ENCODE measurements at places on chromosomes 7 and 10.

DNA sequence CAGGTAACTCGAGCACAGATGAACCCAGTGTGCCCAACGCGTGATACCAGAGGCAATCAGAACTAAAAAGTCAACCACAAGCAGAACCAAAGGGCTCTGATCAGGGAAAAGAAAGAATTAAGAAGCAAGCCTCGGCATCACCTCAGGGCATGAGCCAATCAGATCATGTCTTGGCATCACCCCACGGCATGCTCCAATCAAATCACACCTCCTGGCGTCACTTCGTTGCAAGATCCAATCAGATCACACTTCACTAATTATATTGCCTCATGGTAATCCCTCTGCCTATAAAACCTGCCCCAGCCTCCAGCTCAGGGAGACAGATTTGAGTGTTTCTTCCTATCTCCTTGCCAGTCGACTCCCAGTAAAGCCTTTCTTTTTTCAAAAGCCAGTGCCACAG, 46.8 kb downstream of the TYW1B start:
- DNase-seq = no peak
- no peaks in the 10 kb centered on the region for H3K4me1 ChIP-seq
- H3K27ac ChIP-seq = no peak overlapping the region
- no peaks in the 10 kb centered on the region for H3K36me3 ChIP-seq
- no peaks in the 10 kb centered on the region for H3K27me3 ChIP-seq
- no peak overlapping the region for H3K4me3 ChIP-seq

DNA sequence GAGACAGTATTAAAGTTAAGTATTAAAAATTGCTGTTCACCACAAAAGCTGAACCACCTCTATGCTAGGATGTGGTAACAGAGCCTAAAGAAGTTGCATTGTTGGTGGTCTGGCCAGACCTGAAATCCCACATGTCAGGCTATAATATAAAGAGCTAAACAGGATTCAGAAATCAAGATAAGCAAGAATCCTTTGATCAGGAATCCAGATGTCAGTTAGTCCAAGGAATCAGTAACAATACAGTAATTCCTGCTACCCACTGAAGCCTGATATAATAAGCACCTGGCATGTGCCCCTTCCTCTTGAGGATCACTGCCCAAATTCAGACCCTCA, 48.9 kb downstream of the ZNF277 start:
- H3K27ac ChIP-seq = no peak overlapping the region
- no peaks in the 10 kb centered on the region for H3K27me3 ChIP-seq
- no peak for DNase-seq
- H3K4me3 ChIP-seq = no peak overlapping the region
- no peaks in the 10 kb centered on the region for H3K36me3 ChIP-seq

- peaks cover 7% of the 10 kb centered on the region for H3K36me3 ChIP-seq
- no peak for DNase-seq
- no peaks in the 10 kb centered on the region for H3K27me3 ChIP-seq
- H3K4me3 ChIP-seq = no peak overlapping the region
- H3K4me1 ChIP-seq = no peaks in the 10 kb centered on the region
These were observed 267.7 kb downstream of the TNS3 start for GRCh38 chr7:47314248-47314647.

DNA sequence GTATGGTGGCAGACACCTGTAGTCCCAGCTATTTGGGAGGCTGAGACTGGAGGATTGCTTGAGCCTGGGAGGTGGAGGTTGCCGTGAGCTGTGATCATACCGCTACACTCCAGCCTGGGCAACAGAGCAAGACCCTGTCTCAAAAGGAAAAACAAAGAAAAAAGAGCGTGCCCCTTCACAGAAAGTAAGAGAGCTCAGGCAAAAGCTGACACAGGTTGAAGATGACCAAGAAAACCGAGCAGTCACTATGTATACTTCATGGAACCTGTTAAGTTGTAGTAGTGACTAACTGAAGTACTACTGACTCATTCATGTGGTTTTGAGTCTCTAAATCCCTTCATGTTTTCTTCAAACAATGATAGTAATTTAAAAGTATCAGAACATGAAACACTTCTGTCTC, 1.2 kb upstream of the PRRT4 start:
- no peak for DNase-seq
- H3K4me3 ChIP-seq = no peak overlapping the region
- H3K27ac ChIP-seq = no peak overlapping the region

- H3K4me1 ChIP-seq = no peaks in the 10 kb centered on the region
- no peaks in the 10 kb centered on the region for H3K36me3 ChIP-seq
- H3K27me3 ChIP-seq = no peaks in the 10 kb centered on the region
- no peak for DNase-seq
- H3K27ac ChIP-seq = no peak overlapping the region
These were observed 432.3 kb downstream of the DNAJB6 start for GRCh38 chr7:157769086-157769485.

DNA sequence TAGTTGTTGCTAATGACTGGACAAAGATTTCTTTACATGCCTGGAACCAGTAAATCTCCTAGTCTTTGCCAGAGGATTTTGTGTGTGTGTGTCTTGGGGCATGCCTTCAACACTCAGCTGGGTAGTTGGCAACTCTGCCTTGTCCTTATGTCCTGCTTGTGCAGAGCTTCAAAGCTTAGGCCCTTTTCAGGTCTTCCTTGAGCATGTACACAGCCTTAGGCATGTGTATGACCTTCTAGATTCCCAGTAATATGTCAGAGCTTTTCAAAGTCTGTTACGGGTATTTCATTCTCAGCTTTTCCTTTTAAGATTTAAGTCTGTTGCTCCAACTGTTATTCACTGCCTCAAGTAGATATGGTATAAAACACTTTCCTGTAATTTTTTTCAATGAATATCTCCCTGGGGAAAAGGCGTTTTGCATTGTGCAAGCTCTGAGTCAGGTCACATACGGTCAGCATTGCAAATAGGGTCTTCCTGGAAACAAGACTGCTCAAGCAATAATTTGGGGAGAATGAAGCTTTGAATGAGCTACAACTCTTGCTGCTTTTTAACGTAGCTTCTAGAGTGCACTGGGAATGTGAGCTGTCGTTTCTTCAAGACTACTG, 25.5 kb downstream of the SHOC2 start:
- peaks cover 12% of the 10 kb centered on the region for H3K36me3 ChIP-seq
- H3K27ac ChIP-seq = no peak overlapping the region
- no peak overlapping the region for H3K4me3 ChIP-seq
- no peak for DNase-seq
- H3K4me1 ChIP-seq = peaks cover 13% of the 10 kb centered on the region

- H3K4me1 ChIP-seq = peaks cover 9% of the 10 kb centered on the region
- no peak overlapping the region for H3K4me3 ChIP-seq
- no peak overlapping the region for H3K27ac ChIP-seq
- no peaks in the 10 kb centered on the region for H3K27me3 ChIP-seq
- H3K36me3 ChIP-seq = peaks cover 10% of the 10 kb centered on the region
These were observed 11.5 kb downstream of the CISD1 start for GRCh38 chr10:58280477-58280876.

- H3K4me1 ChIP-seq = no peaks in the 10 kb centered on the region
- no peak overlapping the region for H3K4me3 ChIP-seq
- DNase-seq = no peak
- H3K27ac ChIP-seq = no peak overlapping the region
- no peaks in the 10 kb centered on the region for H3K27me3 ChIP-seq
These were observed 59.4 kb downstream of the PLPP4 start for GRCh38 chr10:120516426-120516825.

DNA sequence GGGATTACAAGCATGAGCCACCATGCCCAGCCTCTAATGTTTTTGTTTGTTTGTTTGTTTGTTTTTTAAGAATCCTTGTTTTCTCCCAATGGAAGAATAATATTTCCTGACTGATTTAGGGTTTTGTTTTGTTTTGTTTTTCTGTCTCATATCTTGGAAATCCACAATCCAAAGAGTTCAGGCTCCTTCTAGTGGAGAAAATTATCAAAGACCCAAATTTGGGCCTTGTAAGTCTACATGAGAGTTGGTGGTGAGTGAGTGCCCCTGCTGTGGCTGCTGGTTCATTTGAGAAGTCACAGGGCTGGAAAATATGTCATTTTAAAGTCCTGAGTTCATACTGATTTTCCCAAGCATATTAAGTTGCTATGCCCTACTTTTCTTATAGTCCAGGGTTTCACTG, 33.5 kb upstream of the KLHL7 start:
- H3K4me1 ChIP-seq = no peaks in the 10 kb centered on the region
- no peak for DNase-seq
- H3K27ac ChIP-seq = no peak overlapping the region
- no peak overlapping the region for H3K4me3 ChIP-seq
- H3K36me3 ChIP-seq = no peaks in the 10 kb centered on the region
- no peaks in the 10 kb centered on the region for H3K27me3 ChIP-seq

- H3K36me3 ChIP-seq = no peaks in the 10 kb centered on the region
- DNase-seq = no peak
- H3K4me1 ChIP-seq = no peaks in the 10 kb centered on the region
- H3K27ac ChIP-seq = no peak overlapping the region
- H3K4me3 ChIP-seq = no peak overlapping the region
These were observed 97.7 kb downstream of the WDR37 start for GRCh38 chr10:1153805-1154351.

GRCh38 chr7:144857463-144857862, 21.6 kb upstream of the TPK1 start:
- no peak for DNase-seq
- no peaks in the 10 kb centered on the region for H3K4me1 ChIP-seq
- H3K27ac ChIP-seq = no peak overlapping the region
- no peaks in the 10 kb centered on the region for H3K27me3 ChIP-seq
- no peak overlapping the region for H3K4me3 ChIP-seq

- no peaks in the 10 kb centered on the region for H3K36me3 ChIP-seq
- H3K27ac ChIP-seq = no peak overlapping the region
- no peak overlapping the region for H3K4me3 ChIP-seq
- H3K27me3 ChIP-seq = no peaks in the 10 kb centered on the region
- DNase-seq = no peak
These were observed 93.4 kb upstream of the PARD3 start for GRCh38 chr10:34908481-34908880.

GRCh38 chr10:124707144-124707467, 37.1 kb downstream of the FAM53B start:
- H3K4me3 ChIP-seq = no peak overlapping the region
- H3K27me3 ChIP-seq = no peaks in the 10 kb centered on the region
- no peak for DNase-seq
- H3K27ac ChIP-seq = peak overlapping the region; percentile 91
- no peaks in the 10 kb centered on the region for H3K36me3 ChIP-seq
- H3K4me1 ChIP-seq = peaks cover 90% of the 10 kb centered on the region

GRCh38 chr7:128725531-128725930, 13.6 kb upstream of the CALU start:
- DNase-seq = no peak
- no peak overlapping the region for H3K27ac ChIP-seq
- H3K4me1 ChIP-seq = peaks cover 5% of the 10 kb centered on the region
- no peaks in the 10 kb centered on the region for H3K36me3 ChIP-seq

DNA sequence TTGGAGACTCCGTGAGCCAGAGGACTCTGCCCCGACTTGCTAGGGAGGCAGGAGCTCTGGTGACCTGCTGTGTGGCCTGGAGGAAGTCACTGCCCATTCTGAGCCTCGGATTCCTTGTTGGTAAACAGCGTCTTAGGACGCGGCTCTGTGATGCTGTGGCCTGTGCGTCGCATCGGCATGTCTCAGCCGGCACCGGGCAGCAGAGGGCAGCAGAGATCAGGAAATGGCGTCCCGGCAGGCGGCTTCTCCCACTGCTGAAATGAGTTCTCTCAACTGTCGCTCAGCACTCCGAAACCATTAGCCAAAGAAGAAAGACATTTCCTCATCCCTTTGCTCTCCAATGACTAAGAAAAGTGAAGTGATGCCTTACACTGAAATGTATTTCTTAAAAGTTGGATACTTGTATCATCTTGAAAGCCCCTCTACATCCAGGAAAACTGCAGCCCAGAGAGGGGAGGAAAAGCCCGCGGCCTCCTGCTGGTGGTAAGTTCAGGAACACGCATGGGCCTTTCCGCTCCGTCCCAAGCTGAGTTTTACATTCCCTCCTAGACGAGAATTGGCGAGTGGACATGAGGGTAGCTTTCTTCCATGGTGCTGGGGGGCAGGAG, 91.7 kb downstream of the WDR11 start:
- peaks cover 8% of the 10 kb centered on the region for H3K4me1 ChIP-seq
- no peaks in the 10 kb centered on the region for H3K27me3 ChIP-seq
- DNase-seq = peak; percentile 74
- no peak overlapping the region for H3K27ac ChIP-seq

- H3K4me3 ChIP-seq = no peak overlapping the region
- H3K4me1 ChIP-seq = no peaks in the 10 kb centered on the region
- no peaks in the 10 kb centered on the region for H3K36me3 ChIP-seq
- H3K27ac ChIP-seq = no peak overlapping the region
- H3K27me3 ChIP-seq = peaks cover 2% of the 10 kb centered on the region
These were observed 306.2 kb downstream of the CCSER2 start for GRCh38 chr10:84634636-84635035.

- no peaks in the 10 kb centered on the region for H3K36me3 ChIP-seq
- H3K4me1 ChIP-seq = no peaks in the 10 kb centered on the region
These were observed 97.7 kb upstream of the CARD11 start for GRCh38 chr7:3141326-3141725.

- no peak for DNase-seq
- peaks cover 7% of the 10 kb centered on the region for H3K4me1 ChIP-seq
- no peak overlapping the region for H3K4me3 ChIP-seq
- no peak overlapping the region for H3K27ac ChIP-seq
- peaks cover 3% of the 10 kb centered on the region for H3K27me3 ChIP-seq
- no peaks in the 10 kb centered on the region for H3K36me3 ChIP-seq
These were observed 183.7 kb upstream of the ANK3 start for GRCh38 chr10:60573336-60573735.

- no peaks in the 10 kb centered on the region for H3K27me3 ChIP-seq
- no peak overlapping the region for H3K27ac ChIP-seq
- H3K4me1 ChIP-seq = peaks cover 36% of the 10 kb centered on the region
- H3K4me3 ChIP-seq = no peak overlapping the region
These were observed 587 bp downstream of the HOXA10 start for GRCh38 chr7:27173511-27173955.

- peaks cover 17% of the 10 kb centered on the region for H3K4me1 ChIP-seq
- H3K27me3 ChIP-seq = no peaks in the 10 kb centered on the region
- no peak overlapping the region for H3K27ac ChIP-seq
- H3K4me3 ChIP-seq = no peak overlapping the region
These were observed 15.8 kb downstream of the MET start for GRCh38 chr7:116687801-116688201.

DNA sequence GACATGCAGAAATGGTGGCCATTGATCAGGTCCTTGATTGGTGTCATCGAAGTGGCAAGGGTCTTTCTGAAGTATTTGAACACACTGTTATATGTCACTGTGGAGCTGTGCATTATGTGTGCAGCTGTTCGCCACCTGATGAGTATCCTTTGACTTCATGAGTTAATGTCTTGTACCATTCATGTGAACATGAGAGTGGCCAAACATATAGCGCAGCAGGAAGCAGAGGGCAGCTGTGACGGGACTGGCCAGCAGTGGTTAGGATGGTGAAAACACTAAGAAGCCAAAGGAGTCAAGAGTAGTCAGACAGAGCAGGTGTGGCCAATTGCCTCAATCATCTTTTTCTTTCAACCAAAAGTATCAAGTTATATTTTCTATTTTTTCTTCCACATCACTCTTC, 167.4 kb downstream of the IMMP2L start:
- H3K27ac ChIP-seq = no peak overlapping the region
- no peaks in the 10 kb centered on the region for H3K36me3 ChIP-seq
- H3K4me1 ChIP-seq = no peaks in the 10 kb centered on the region
- H3K4me3 ChIP-seq = no peak overlapping the region
- no peak for DNase-seq

Measured in B cell (primary cell).